Activated CD4-positive, alpha-beta T cell treated with anti-CD3 and anti-CD28 coated beads, Interleukin-2, Interleukin-4, amounts not matched to agents 100 ng/mL and 50 ng/mL, durations not matched to agents 16 hours and 8 hours (primary cell): ENCODE measurements at places on chromosomes 16 and 17.

- no peak for DNase-seq
Observed at GRCh38 chr16:88993166-88993761, 16.3 kb upstream of the CBFA2T3 start.

- no peak for DNase-seq
Observed at GRCh38 chr16:31270795-31271194, 11.0 kb downstream of the ITGAM start.

DNA sequence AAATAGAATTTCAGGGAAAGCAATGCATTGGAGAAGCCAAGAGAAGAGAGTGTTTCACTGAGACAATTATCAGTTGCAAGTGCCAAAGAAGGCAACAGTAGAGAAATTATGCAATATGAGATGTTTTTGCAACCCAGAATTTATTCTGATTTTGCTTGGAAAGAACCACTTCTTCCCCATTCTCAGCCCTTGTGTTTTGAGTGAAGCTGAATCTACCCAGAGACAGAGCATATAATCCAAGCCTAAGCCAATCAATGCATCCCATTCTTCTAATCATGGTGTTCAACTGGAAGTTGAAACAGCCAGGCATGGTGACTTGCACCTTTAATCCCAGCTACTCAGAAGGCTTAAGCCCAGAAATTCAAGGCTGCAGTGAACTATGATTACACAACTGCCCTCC is 6.9 kb upstream of the SCNN1G start:
- DNase-seq = no peak

DNA sequence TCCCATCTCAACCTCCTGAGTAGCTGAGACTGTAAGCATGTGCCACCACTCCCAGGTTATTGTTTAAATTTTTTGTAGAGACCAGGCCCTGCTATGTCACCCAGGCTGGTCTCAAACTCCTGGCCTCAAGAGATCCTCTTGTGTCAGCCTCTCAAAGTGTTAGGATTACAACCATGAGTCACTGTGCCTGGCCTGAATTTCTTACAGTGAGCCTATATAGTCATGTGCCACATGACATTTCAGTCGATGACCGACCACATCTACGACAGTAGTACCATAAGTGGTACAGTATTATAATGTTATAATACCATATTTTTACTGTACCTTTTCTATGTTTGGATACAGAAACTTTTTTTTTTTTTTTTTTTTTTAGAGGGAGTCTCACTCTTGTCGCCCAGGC is 195.3 kb downstream of the STX8 start:
- no peak for DNase-seq

GRCh38 chr16:86354641-86355513 is 155.4 kb upstream of the FOXF1 start:
- no peak for DNase-seq

DNA sequence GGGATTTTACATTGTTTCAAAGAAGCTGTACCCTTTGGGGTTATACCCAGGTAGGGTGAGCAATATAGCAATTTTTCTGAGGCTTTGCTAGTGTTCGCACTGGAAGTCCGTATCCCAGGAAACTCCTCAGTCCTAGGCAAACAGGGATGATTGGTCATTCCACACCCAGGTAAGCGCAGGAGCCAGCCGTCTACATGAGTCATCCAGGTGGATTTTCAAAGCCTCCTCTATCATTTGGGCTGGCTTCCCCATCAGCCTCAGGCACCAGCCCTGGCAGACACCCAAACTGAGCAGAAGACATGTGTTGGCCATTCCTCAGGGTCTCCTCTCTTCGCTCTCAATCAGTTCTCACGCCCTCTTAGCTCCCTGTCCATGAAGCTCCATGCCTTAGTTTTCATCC is 135.6 kb downstream of the AIPL1 start:
- no peak for DNase-seq

DNA sequence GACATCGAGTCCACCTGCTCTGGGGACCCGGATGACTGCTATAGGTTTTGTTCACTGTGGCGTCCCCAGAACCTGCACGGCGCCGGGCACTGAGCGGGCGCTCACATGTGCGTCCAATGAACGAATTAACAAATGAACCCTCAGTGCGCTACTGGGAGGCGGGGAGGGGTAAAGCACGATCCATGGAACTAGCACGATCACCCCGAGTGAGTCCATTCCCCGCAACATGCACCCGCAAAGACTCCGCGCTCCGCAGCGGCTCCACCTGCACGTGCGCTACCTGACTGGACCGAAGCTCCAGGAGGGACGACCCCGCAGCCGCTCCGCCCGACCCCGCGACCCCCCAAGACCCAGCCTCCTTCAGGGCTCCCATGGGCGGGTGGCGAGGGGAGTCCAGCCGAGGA is 491 bp downstream of the TRAP1 start:
- peak; percentile 47 for DNase-seq

- DNase-seq = no peak
Observed at GRCh38 chr16:84177741-84178073, 9.2 kb downstream of the TAF1C start.

GRCh38 chr16:89690392-89690901 is 4.0 kb downstream of the CDK10 start:
- no peak for DNase-seq

- DNase-seq = peak; percentile 42
Observed at GRCh38 chr17:79836972-79837887, 2.0 kb downstream of the CBX4 start.

- no peak for DNase-seq
Observed at GRCh38 chr17:72176516-72176851, 55.7 kb downstream of the SOX9 start.

DNA sequence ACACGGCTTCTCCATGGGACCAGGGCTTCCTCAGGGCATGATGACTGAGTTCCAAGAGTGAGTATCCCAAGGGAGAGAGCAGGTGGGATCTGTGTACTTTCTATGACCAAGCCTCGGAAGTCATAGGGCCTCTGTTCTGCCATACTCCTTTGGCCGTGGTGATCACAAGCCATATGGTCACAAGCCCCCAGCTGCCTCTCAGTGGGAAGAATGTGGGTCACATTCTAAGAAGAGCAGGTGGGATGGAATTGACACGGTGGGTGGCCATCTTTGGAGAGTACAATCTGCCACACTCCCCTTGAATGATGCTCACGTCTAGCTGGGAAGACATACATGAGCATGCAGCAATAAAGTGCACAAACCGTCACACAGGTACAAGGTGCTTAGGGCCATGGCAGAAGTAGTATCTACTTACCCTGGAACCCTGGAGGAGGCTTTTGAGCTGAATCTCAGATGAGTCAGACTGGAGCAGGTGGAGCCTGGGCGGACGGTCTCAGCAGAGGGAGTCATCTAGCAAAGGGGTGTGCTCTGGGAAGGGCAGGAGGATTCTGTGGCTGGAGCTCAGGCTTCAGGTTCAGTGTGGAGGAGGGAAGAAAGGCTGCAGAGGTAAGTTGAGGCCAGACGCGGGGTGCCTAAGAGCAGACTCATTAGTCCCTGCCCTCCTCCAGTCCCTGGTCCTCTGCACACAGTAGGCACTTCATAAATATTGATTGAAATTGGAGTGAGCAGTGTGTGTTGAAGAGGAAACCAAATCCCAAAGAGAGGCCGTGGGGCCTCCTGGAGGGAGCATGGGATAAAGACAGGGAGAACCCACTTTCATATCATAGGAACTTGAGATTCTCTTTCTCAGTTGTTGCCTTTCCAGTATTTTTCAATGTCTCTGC is 26.6 kb downstream of the GOSR2 start:
- no peak for DNase-seq

- no peak for DNase-seq
Observed at GRCh38 chr16:6946802-6947201, 385.8 kb upstream of the RBFOX1 start.

- DNase-seq = no peak
Observed at GRCh38 chr16:49495596-49496355, 122.2 kb downstream of the C16orf78 start.

- DNase-seq = peak; percentile 41
Observed at GRCh38 chr16:17070882-17071592, 399.7 kb downstream of the XYLT1 start.

DNA sequence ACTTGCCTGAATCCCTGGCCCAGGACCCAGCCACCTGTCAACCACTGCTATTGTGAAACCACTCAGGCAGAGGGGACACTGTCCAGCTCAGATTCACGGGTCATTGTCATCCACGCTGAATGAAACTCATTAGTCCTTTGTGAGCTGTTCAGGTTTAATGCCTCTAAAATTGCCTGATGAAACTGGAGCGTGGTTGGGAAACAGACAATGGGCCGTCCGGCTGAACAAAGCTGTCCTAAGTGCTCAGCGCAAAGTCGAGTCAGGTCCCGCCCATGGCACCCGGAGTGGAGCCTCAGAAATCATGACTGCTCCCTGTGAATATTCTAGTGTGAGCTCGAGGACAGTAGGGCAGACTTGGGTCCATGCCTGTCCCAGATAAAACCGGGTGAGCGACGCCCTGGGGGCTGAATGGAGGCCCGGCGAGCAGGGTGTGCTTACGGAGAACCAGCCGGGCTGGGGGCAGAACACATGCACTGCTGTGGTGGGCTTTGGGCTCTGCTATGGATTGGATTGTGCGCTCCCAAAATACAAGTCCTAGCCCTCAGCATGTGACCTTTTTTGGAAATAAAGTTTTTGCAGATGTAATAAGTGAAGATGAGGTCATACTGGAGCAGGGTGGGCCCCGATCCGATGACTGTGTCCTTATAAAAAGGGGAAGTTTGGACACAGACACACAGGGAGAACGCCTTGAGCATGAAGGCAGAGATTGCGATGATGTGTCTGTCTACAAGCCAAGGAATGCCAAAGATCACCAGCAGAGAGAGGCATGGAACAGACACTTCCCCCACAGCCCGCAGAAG is 12.9 kb upstream of the CMIP start:
- DNase-seq = no peak

- no peak for DNase-seq
Observed at GRCh38 chr17:65025297-65025696, 31.2 kb downstream of the GNA13 start.

GRCh38 chr17:82000803-82001570 is 21.7 kb downstream of the CENPX start:
- no peak for DNase-seq

DNA sequence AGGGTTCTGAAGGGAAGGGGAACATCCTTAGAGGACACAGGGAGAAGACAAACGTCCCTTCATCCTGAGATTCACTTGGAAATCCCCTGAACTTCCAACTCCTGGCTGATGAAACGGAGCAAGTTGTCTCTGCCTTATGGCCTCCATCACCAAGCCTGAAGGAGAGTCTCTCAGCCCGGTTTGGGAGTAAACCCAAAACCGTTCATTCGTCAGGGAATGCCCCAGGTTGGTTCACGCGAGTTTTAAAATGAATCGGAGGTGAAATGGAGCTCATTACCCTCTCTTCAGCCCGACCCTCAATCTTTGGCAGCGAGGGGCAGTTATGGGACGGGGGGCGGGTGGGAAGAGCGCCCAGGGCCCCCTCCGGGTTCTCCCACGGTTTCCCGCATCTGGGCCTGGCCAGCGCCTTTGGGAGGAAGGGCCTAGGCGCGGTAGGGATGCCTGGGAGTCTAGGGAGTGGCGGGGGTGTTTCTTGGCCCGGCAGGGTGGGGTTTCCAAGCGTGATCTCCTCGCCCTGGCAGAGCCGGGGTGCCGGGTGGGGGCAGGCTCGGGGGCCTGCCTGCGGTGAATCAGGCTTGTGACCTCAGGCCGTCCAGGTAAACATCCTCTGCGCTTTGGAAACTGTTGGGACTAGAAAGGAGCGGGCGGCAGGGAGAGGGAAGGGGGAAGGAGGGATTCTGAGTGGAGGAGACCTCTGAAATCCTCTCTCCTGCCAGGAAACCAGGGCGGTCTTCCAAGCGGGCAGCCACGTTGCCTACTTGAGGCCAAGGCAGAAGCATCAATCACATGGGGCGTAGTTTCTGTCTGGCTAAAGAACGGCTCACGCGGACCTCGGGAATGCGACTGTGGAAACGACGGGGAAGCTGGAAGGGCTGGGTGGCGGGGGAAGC is 24.1 kb upstream of the HOXB13 start:
- DNase-seq = no peak

- no peak for DNase-seq
Observed at GRCh38 chr17:77231076-77231871, 90.5 kb downstream of the SEC14L1 start.

GRCh38 chr17:21452377-21453143 is 76.4 kb downstream of the KCNJ12 start:
- peak; percentile 40 for DNase-seq

DNA sequence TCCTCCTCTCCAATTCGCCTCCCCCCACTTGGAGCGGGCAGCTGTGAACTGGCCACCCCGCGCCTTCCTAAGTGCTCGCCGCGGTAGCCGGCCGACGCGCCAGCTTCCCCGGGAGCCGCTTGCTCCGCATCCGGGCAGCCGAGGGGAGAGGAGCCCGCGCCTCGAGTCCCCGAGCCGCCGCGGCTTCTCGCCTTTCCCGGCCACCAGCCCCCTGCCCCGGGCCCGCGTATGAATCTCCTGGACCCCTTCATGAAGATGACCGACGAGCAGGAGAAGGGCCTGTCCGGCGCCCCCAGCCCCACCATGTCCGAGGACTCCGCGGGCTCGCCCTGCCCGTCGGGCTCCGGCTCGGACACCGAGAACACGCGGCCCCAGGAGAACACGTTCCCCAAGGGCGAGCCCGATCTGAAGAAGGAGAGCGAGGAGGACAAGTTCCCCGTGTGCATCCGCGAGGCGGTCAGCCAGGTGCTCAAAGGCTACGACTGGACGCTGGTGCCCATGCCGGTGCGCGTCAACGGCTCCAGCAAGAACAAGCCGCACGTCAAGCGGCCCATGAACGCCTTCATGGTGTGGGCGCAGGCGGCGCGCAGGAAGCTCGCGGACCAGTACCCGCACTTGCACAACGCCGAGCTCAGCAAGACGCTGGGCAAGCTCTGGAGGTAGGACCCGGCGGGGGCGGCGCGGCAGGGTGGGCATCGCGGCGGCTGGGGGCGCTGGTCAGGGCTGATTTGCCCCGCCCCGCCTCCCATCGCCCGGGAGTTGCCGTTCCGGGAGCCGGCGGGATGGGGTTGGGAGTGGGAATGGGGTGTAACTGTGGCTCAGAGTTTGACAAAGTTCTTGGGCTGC is 567 bp downstream of the SOX9 start:
- no peak for DNase-seq

- no peak for DNase-seq
Observed at GRCh38 chr17:83014940-83015910, 64.2 kb upstream of the METRNL start.

GRCh38 chr17:39026980-39027451 is 59.8 kb upstream of the FBXO47 start:
- DNase-seq = no peak

- DNase-seq = no peak
Observed at GRCh38 chr17:34386697-34387550, 23.9 kb upstream of the CCL1 start.

DNA sequence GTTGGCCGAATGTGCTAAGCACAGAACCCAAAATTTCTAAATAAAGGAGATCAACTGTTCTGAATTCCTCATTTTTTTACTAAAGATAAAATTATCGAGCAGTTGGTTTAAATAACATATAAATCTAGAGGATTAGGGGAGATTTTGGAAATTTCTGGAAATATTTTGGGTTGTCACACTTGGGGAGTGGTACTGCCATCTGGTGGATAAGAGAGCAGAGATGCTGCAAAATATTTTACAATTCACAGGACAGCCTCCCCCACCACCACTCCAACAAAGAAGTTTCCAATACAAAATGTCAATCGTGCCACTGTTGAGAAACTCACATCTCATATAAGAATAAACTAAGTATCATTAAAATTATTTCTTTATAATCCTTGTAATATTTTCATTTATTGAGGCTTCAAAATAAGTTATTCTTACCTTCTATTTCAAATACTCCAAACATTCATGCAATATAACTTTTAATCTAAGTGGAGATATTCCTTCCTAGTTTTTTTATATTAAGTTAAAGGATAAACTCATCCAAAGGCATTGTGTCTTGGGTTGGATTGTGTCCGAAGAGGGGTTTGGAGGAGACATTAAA is 17.0 kb upstream of the ABCA8 start:
- peak; percentile 5 for DNase-seq

- peak; percentile 53 for DNase-seq
Observed at GRCh38 chr16:15509051-15509592, 74.7 kb downstream of the BMERB1 start.

- DNase-seq = no peak
Observed at GRCh38 chr16:49940464-49941224, 84.4 kb upstream of the CNEP1R1 start.
